Left cardiac atrium (tissue), 4 donors: ENCODE measurements at places on chromosomes 13 and 19. TPM values are rescaled to one million over a fixed set of nuclear protein-coding genes. Genes with fewer than 3 reads are reported as not detected.

The OR7C1 gene
- not detected for total RNA-seq

The ADGRE3 gene
- total RNA-seq, result 0.27 TPM

The RGL3 gene
- 15.1 TPM for total RNA-seq

The B3GNT3 gene
- not detected for total RNA-seq

The RHPN2 gene
- total RNA-seq, result 1.8 TPM

The LGALS14 gene
- total RNA-seq, result not detected

The PHF11 gene
- total RNA-seq, result 25.4 TPM

The PEAK3 gene
- total RNA-seq, result 1.0 TPM

The MUC16 gene
- 1.3 TPM for total RNA-seq

The CHMP2A gene
- 113 TPM for total RNA-seq

The ERICH6B gene
- total RNA-seq, result not detected

The GRWD1 gene
- total RNA-seq, result 18.1 TPM

The UNC13A gene
- total RNA-seq, result 0.16 TPM

The NTN5 gene
- 0.21 TPM for total RNA-seq

The ZNF667 gene
- 4.9 TPM for total RNA-seq

The ZNF865 gene
- 16.2 TPM for total RNA-seq

The SERPINE3 gene
- not detected for total RNA-seq

The ZNF772 gene
- total RNA-seq, result 13.3 TPM

The FPR1 gene
- total RNA-seq, result 14.5 TPM

The NPHS1 gene
- total RNA-seq, result not detected

The FGF9 gene
- 5.9 TPM for total RNA-seq

The TIMM50 gene
- total RNA-seq, result 60.3 TPM

The CYP2A6 gene
- not detected for total RNA-seq

The ZNF708 gene
- 5.7 TPM for total RNA-seq

The IGFL3 gene
- not detected for total RNA-seq

The CFD gene
- 861 TPM for total RNA-seq

The CYP4F2 gene
- total RNA-seq, result not detected

The KISS1R gene
- not detected for total RNA-seq

The CEACAM4 gene
- 0.91 TPM for total RNA-seq

The LYPD3 gene
- total RNA-seq, result 0.35 TPM

The PPP5C gene
- total RNA-seq, result 75.1 TPM

The ZNF726 gene
- 0.60 TPM for total RNA-seq

The BCL3 gene
- 65.0 TPM for total RNA-seq

The IGLON5 gene
- total RNA-seq, result 0.16 TPM

The ZNF829 gene
- total RNA-seq, result 2.8 TPM

The PPP2R1A gene
- 276 TPM for total RNA-seq

The DIAPH3 gene
- total RNA-seq, result 0.26 TPM

The PSG3 gene
- not detected for total RNA-seq

The ATP7B gene
- 4.7 TPM for total RNA-seq

The ACP7 gene
- total RNA-seq, result not detected

The GPC5 gene
- 3.0 TPM for total RNA-seq
